ENCODE measurements at places on chromosomes 1 and 21. TPM values are rescaled to one million over a fixed set of nuclear protein-coding genes. Genes with fewer than 3 reads are reported as not detected.

The OR6K3 gene
- not detected for total RNA-seq

The AGMAT gene
- 15.2 TPM for total RNA-seq

The SLC44A5 gene
- 0.34 TPM for total RNA-seq

The MYBPH gene
- total RNA-seq: not detected

The DAB1 gene
- 0.46 TPM for total RNA-seq

The SPTA1 gene
- not detected for total RNA-seq

The UBE4B gene
- 24.3 TPM for total RNA-seq

The OR2L8 gene
- total RNA-seq: not detected

The MED8 gene
- 39.4 TPM for total RNA-seq

DNA sequence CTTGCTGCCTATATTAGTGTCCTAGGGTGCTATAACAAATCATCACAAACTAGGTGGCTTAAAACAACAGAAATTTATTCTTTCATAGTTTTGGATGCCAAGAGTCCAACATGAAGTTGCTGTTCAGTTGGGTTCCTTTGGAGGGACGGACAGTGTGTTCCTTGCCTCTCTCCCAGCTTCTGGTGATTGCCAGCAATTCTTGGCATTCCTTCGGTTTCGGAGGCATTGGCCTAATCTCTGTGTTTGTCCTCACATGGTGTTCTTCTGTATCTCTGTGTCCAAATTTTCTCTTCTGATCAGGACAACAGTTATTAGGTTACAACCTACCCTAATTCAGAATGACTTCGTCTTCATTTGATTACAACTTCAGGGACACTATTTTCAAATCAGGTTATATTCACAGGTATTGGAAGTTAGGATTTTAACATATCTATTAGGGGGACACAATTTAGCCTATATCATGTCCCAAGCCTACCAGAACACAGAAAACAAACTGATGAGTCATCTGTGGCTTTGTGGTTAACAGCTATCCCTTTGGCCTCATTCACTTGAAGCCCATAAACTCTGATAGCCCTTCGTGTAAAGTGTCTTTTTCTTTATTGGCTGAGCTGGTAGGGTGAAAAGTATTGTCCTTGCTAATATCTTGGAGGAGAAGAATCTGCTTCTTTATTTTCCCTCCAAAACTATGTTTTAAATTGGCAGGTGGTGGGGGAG is 83.2 kb upstream of the PAPPA2 start:
- no peaks in the 10 kb centered on the region for H3K4me1 ChIP-seq
- no peaks in the 10 kb centered on the region for H3K27me3 ChIP-seq
- H3K36me3 ChIP-seq: no peaks in the 10 kb centered on the region
- no peak overlapping the region for H3K27ac ChIP-seq
- H3K4me3 ChIP-seq: no peak overlapping the region

DNA sequence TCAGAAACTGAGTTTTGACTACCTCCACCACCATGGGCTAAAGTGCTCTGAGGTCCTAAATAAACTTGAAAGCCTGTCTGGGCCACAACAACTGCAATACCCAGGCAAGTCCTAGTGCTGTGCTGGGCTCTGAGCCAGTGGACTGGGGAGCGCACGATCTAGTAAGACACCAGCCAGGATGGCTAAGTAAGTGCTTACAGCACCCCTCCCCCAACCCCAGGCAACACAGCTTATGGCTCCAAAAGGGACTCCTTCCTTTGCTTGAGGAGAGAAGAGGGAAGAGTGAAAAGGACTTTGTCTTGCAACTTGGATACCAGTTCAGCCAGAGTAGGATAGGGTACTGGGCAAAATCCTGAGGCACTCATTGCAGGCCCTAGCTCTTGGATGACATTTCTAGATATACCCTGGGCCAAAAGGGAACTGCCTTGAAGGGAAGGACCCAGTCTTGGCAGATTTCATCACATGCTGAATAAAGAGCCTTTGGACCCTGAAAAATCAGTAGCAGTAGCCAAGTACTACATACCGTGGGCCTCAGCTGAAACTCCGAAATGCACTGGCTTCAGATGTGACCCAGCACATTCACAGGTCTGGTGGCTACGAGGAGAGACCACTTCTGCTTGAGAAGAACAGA is 1.6 kb downstream of the C1orf105 start:
- H3K36me3 ChIP-seq: no peaks in the 10 kb centered on the region
- H3K27me3 ChIP-seq: no peaks in the 10 kb centered on the region
- no peak for DNase-seq
- no peaks in the 10 kb centered on the region for H3K4me1 ChIP-seq
- no peak overlapping the region for H3K4me3 ChIP-seq

DNA sequence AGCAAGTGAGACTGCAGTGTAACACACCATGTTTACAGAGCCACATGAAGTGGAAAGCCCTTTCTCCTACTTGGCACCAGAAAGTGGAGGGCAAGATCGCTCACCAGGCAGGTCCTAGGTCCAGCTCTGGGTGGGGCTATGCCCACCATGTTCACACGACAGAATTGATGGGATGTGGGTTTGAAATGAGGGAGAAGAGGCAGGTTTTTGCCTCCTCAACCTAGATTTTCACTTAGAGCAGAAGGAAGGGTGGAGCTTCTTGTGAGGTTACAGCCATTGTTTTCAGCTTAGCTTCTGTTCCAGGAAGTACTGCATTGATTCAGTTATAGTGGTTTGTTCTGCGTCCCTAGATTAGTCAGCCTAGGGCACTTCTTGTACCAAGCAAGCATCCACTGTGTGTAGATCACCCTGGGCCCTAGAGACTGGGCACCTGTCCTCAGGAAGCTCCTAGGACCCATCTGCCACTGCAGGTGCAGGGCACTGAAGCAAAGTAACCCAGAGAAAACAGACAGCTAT is 2.3 kb downstream of the CD53 start:
- peak overlapping the region; percentile 98 for H3K4me3 ChIP-seq
- peaks cover 42% of the 10 kb centered on the region for H3K36me3 ChIP-seq
- peaks cover 46% of the 10 kb centered on the region for H3K4me1 ChIP-seq
- peak; percentile 83 for DNase-seq

- H3K4me3 ChIP-seq: peak overlapping the region; percentile 3
- H3K4me1 ChIP-seq: peaks cover 84% of the 10 kb centered on the region
- peaks cover 75% of the 10 kb centered on the region for H3K36me3 ChIP-seq
- no peaks in the 10 kb centered on the region for H3K27me3 ChIP-seq
- DNase-seq: no peak
These were observed 23.1 kb downstream of the EIF2D start for GRCh38 chr1:206589206-206589605.

GRCh38 chr1:229285440-229285839 is 14.5 kb downstream of the RAB4A start:
- H3K36me3 ChIP-seq: peaks cover 17% of the 10 kb centered on the region
- H3K4me1 ChIP-seq: peaks cover 52% of the 10 kb centered on the region
- H3K27ac ChIP-seq: no peak overlapping the region
- DNase-seq: no peak
- no peaks in the 10 kb centered on the region for H3K27me3 ChIP-seq

DNA sequence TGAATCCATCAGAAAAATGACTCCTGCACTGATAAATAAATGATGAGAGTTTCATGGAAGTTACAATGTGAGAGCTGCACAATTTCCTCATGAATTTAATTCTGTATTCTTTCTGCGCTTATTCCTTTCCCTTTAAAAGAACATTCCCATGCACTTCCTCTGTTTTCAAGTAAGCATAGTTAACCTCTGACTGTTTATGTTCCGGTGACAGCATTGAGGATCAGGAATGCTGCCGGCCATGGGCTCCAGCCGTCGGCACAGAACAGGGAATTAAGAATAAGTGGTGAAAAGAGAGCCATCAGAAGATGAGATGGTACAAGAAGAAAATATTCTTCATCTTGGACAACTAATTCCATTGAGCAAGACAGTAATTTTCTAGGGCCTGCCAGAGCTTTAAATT is 65.3 kb downstream of the SUSD4 start:
- no peaks in the 10 kb centered on the region for H3K36me3 ChIP-seq
- DNase-seq: no peak
- no peak overlapping the region for H3K27ac ChIP-seq
- H3K4me3 ChIP-seq: no peak overlapping the region

DNA sequence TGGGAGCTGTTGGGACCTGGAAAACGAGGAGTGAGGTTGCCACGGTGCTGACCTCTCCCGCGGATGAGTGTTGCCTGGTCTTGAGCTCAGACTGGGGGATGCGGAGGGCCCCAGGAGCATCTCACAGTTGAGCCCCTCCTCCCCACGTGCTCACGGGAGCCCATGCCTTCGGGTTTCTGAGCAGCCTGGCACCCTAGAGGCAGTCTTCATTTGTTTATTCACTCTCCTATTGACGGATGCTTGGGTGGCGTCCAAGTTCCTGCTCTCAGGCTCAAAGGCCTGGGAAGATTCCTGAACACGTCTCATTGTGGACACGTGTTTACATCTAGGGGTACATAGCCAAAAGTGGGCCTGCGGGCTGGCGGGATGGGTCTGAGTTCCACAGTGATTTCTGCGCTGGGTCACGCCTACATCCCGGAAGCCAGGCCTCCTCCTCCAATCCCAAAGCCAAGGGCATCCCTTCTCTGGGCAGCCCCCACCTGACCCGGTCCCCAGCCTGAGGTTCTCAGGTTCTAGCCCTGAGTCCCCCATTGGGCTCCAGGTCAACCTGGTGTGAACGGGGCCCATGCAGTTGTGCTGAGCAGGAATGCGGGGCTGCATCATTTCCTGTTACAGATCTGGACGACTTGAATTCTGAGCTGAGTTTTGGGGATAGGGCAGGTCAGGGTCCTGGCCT is 14.7 kb downstream of the WNT3A start:
- no peaks in the 10 kb centered on the region for H3K36me3 ChIP-seq
- H3K27ac ChIP-seq: no peak overlapping the region
- H3K4me1 ChIP-seq: no peaks in the 10 kb centered on the region
- no peaks in the 10 kb centered on the region for H3K27me3 ChIP-seq
- H3K4me3 ChIP-seq: no peak overlapping the region
- no peak for DNase-seq

DNA sequence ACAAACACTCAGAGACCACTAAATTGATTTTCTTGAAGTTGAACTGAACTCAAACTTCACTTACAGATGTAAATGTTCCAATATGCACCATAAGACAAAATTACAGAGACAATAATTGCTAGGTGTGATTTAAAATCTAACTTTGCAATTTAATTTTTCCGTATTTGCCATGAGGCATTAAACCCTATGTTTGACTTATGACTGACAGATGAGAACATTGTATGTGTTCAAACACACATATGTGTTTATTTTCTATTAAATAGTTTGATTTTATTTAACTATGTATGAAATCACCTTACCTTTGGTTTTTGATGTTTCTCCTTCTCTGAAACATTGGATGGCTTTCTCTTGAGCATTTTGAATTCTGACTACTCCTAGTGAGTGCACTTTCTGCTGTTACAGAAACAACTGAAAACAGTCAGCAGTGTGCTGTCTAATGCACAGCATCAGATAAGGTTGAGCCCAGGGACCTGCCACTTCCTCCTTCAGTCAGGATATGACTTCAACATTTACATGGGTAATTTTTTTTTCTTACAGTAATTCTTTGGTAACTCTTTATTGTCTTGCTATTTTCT is at the start of gene SAMSN1:
SAMSN1 (minus strand) TSS at position 410 of the 575 bp plus-strand sequence; CDS start at position 356, 54 bp downstream.
- H3K4me3 ChIP-seq: peak within 1 kb of the TSS; percentile 89
- peak; percentile 83 for DNase-seq
- peak within 1 kb of the TSS; percentile 95 for H3K27ac ChIP-seq
- H3K36me3 ChIP-seq: peaks cover 11% of the 10 kb centered on the region

- H3K4me3 ChIP-seq: no peak overlapping the region
- peaks cover 5% of the 10 kb centered on the region for H3K4me1 ChIP-seq
- no peak overlapping the region for H3K27ac ChIP-seq
- no peaks in the 10 kb centered on the region for H3K36me3 ChIP-seq
- DNase-seq: no peak
- H3K27me3 ChIP-seq: peaks cover under 1% of the 10 kb centered on the region
These were observed 114.5 kb upstream of the SOD1 start for GRCh38 chr21:31545036-31545435.

DNA sequence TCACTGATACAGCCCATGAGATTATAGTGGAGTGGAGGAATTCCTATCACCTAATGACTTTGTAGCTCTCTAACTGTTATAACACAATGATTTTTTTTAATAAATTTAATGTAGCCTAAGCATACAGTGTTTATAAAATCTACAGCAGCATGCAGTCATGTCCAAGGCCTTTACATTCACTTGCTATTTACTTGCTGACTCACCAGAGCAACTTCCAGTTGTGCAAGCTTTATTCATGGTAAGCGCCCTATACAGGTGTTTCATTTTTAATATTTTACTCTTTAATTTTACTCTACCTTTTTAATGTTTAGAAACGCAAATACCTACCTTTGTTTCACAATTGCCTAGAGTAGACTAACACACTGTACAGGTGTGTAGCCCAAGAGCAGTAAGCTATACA is 1652.2 kb downstream of the BRINP3 start:
- H3K27me3 ChIP-seq: no peaks in the 10 kb centered on the region
- H3K36me3 ChIP-seq: no peaks in the 10 kb centered on the region
- H3K4me3 ChIP-seq: no peak overlapping the region
- DNase-seq: no peak

- no peaks in the 10 kb centered on the region for H3K4me1 ChIP-seq
- H3K36me3 ChIP-seq: no peaks in the 10 kb centered on the region
- no peak for DNase-seq
- H3K27ac ChIP-seq: no peak overlapping the region
- H3K27me3 ChIP-seq: no peaks in the 10 kb centered on the region
- H3K4me3 ChIP-seq: no peak overlapping the region
These were observed 9.6 kb downstream of the EPHX1 start for GRCh38 chr1:225819346-225820192.

GRCh38 chr1:24154215-24154614 is 11.3 kb upstream of the IL22RA1 start:
- H3K4me1 ChIP-seq: peaks cover 17% of the 10 kb centered on the region
- H3K36me3 ChIP-seq: no peaks in the 10 kb centered on the region
- no peak overlapping the region for H3K4me3 ChIP-seq
- no peak overlapping the region for H3K27ac ChIP-seq
- DNase-seq: no peak

- peak; percentile 28 for DNase-seq
- no peaks in the 10 kb centered on the region for H3K27me3 ChIP-seq
These were observed 27.0 kb upstream of the TRAPPC10 start for GRCh38 chr21:43984905-43985689.

GRCh38 chr1:119372503-119373086 is 4.0 kb downstream of the HAO2 start:
- no peaks in the 10 kb centered on the region for H3K36me3 ChIP-seq
- H3K4me1 ChIP-seq: peaks cover 7% of the 10 kb centered on the region
- no peak for DNase-seq

GRCh38 chr1:216604771-216605170 is 118.5 kb downstream of the ESRRG start:
- H3K4me3 ChIP-seq: no peak overlapping the region
- peaks cover 9% of the 10 kb centered on the region for H3K27me3 ChIP-seq
- H3K4me1 ChIP-seq: peaks cover 3% of the 10 kb centered on the region
- H3K27ac ChIP-seq: no peak overlapping the region
- DNase-seq: no peak

GRCh38 chr1:233367057-233367803 is 39.7 kb downstream of the MAP3K21 start:
- no peaks in the 10 kb centered on the region for H3K36me3 ChIP-seq
- H3K27ac ChIP-seq: no peak overlapping the region
- no peak for DNase-seq
- peaks cover under 1% of the 10 kb centered on the region for H3K4me1 ChIP-seq

GRCh38 chr1:56473582-56474270 is 105.6 kb downstream of the PLPP3 start:
- no peaks in the 10 kb centered on the region for H3K36me3 ChIP-seq
- no peak for DNase-seq
- no peak overlapping the region for H3K27ac ChIP-seq
- H3K4me3 ChIP-seq: no peak overlapping the region
- H3K4me1 ChIP-seq: no peaks in the 10 kb centered on the region

- no peak for DNase-seq
- peaks cover 34% of the 10 kb centered on the region for H3K4me1 ChIP-seq
- peak overlapping the region; percentile 88 for H3K27ac ChIP-seq
- H3K27me3 ChIP-seq: no peaks in the 10 kb centered on the region
These were observed 9.2 kb downstream of the TNFRSF9 start for GRCh38 chr1:7931446-7931812.

- H3K36me3 ChIP-seq: no peaks in the 10 kb centered on the region
- H3K27ac ChIP-seq: no peak overlapping the region
- DNase-seq: no peak
- H3K27me3 ChIP-seq: no peaks in the 10 kb centered on the region
These were observed 33.6 kb downstream of the PLPPR4 start for GRCh38 chr1:99297923-99298322.

Measured in activated CD4-positive, alpha-beta memory T cell treated with anti-CD3 and anti-CD28 coated beads for 36 hours (primary cell).